ENCODE measurements at places on chromosomes 12 and 14.

- DNase-seq: no peak
Measured at GRCh38 chr14:55813630-55814029, 233.6 kb downstream of the KTN1 start.

GRCh38 chr12:68638171-68638570 lies 27.5 kb downstream of the RAP1B start:
- no peak for DNase-seq

- DNase-seq: no peak
Measured at GRCh38 chr14:44873536-44873935, 88.2 kb downstream of the KLHL28 start.

GRCh38 chr14:99158150-99158549 lies 113.8 kb downstream of the BCL11B start:
- DNase-seq: no peak

- no peak for DNase-seq
Measured at GRCh38 chr14:76924371-76925096, 98.3 kb downstream of the LRRC74A start.

- no peak for DNase-seq
Measured at GRCh38 chr14:79581912-79582576, 629.3 kb downstream of the DIO2 start.

GRCh38 chr12:89401433-89402058 lies 49.2 kb upstream of the DUSP6 start:
- no peak for DNase-seq

- DNase-seq: no peak
Measured at GRCh38 chr12:26298785-26299621, 103.6 kb downstream of the SSPN start.

DNA sequence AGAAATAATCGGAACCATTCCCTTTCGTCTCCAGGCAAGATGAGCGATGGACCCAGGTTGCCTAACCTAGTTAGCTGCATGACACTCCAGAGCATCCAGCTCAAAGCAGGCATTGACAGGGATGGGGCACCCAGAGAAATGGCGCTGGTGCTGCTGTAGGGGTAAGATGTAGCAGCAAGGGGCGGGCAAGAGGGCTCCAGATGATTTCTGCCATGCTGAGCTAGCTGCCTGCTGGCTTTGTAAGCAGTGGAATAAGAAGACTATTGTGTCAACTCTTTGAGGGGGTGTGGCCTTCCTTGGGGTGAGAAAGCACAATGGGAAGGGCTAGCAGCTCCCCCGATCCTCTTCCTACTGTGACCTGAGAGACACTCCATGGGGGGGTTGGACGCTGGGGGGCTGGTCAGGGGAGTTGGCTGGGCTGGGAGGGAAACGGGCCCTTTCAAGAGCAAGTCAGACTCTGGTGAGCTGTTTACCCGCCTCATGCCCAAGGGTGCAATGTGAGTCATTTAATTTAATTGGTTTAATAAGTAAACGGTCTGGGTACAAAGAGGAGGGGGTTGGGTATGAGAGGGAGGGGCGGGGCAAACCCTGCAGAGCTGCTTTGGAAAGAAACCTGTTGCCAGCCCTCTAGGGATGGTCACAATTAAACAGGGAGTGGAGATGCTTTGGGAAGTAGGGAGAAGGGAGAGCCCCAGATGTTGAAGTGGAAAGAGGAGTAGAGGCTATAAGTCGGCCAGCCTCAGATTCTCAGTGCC lies 50.5 kb downstream of the B4GALNT3 start:
- DNase-seq: no peak

DNA sequence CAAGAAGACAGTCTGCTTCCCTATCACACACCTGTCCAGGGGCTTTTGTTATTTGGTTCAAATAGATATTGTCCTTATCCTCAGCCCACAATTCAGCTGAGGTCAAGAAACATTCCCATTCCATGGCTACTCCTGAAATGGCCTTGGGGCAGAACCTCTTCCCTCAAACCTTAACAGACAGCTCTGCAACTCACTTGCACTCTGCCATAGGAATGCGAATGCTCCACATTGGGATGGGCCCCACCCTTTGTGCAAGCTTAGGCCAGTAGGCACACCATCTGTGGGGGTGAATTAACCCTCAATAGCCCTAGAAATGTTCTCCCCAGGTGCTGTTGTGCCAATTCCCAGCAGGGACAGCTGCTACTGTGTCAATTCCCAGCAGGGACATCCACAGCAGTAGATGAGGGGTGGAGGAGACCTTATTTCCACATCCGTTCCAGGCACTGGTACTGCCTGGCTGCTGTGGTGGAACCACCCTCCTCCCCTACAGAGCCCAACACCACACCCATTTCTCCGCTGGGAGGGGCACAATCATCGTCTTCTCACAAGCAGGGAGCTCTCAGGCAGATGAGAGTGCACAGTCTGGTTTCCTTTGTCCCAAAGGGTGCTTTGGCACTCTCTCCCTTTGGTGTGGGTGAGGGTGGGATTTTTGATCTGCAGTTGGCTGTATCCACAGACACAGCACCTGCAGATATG lies 42.3 kb upstream of the GLIPR1 start:
- no peak for DNase-seq

DNA sequence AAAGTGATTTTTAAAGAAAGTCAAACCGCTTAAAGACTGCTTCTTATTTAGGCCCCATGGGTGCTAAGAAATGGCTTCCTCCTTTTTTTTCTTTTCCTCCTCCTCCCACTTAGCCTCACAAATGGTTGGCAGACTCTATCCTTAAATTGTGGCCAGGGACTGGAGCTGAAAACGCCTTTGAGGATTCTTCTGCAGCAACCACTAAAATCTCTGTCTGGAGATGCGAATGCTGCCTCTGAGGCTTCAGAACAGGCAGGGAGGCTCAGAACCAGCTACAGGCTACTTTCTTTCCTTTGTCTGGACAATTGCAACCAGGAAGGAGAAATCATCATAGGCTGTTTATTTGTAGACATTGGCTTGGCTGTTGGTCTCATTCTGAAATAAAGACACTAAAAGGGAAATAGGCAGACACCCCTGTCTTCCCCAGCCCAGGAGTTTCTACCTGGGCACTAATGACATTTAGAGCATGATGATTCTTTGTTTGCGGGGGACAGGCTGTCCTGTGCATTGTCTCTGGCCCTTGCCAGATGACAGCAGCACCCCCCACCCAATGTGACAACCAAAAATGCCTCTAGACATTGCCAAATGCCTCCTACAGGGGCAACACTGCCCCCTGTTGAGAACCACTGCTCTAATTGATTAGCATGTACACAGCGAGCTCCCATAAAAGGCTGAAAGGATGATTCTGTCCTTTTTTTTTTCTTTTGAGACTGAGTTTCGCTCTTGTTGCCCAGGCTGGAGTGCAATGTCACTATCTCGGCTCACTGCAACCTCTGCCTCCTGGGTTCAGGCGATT lies 50.3 kb downstream of the MAP1LC3B2 start:
- no peak for DNase-seq

DNA sequence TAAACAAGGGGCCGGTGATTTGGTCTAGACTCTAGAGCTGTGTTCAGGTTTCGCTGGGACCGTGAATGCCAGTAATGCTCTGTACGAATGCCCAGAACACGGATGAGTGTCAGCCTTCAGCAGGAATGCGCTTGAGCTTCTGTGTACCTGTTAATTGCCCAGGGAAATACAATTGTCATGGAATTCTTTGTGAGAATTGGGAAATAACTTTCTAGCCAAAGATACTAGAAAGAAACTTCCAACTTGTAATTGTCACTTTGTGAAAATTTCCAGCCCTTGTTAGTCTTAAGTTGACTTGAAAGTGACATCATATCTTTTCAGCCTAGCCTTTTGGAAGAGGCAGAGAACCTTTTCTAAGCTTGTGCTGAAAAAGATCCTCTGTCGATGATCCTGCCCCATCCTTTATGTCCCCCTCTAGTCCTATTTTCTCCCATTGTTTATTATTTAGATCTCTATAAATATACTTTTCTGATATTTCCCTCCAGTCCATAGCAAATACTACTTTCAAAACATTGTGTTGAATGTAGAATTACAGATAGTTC lies 2.7 kb downstream of the CHST11 start:
- no peak for DNase-seq

DNA sequence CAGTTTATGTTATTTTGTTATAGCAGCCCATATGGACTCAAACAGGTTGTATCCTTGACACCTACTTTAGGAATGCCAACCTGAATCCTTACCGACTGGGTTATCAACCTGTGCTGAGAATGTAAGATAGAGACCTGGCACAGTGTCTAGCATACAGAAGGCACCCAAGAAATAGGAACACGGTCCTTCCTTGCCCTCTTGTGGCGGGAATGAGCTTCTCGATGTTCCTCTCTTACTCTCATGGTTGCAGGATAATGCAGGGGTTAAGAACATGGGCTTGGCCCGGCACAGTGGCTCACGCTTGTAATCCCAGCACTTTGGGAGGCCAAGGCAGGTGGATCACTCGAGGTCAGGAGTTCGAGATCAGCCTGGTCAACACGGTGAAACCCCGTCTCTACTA lies 6.5 kb downstream of the C12orf43 start:
- no peak for DNase-seq

DNA sequence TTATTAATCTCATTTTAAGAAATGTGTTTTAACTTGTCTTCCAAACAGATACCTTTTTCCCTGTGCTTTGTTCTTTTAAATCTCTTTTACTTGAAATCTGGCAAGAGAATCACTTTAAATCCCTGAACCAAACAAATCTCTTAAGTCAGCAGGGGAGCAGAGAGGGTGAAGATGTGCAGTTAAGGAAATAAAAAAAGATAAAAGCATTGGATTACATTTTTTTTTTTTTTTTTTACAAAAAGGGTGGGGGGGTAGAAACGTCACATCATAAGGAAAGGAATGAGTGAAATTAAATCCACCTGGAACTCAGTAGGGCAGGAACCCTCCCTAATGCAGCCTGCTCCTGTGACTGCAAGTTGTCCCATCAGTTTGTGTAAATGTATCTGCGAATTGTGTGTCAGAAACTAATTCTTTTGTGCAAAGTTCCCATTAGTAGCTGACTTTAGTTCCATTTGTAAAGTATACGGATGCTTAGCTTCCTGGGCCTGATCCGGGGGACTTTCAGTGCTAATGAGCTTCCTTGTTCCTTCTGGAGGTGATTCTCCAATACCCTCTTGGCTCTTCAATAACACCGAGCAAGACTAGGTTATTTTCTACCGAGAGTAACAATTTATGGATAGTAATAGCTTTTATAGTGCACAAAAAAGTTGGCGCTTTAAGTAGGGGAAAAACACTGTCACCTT lies 1.5 kb downstream of the TTC6 start:
- DNase-seq: no peak

DNA sequence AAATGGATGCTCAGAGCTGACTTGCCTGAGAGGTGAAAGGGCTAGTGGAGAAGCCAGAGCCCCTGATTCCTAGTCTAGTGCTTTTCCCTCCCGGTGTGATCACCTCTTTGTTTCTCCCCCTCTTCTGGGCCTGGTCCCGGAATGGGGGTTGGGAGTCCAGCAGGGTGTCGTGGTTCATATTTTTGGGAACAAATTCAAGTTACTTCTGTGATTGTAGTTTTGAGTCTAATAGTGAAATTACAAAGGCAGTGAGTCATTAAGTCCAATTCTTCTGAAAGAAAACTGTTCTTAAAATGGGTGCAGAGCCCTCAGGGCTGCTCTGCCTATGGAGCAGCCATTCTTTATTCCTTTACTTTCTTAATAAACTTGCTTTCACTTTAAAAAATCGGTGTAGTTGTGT lies 7.6 kb downstream of the SUSD6 start:
- DNase-seq: no peak

DNA sequence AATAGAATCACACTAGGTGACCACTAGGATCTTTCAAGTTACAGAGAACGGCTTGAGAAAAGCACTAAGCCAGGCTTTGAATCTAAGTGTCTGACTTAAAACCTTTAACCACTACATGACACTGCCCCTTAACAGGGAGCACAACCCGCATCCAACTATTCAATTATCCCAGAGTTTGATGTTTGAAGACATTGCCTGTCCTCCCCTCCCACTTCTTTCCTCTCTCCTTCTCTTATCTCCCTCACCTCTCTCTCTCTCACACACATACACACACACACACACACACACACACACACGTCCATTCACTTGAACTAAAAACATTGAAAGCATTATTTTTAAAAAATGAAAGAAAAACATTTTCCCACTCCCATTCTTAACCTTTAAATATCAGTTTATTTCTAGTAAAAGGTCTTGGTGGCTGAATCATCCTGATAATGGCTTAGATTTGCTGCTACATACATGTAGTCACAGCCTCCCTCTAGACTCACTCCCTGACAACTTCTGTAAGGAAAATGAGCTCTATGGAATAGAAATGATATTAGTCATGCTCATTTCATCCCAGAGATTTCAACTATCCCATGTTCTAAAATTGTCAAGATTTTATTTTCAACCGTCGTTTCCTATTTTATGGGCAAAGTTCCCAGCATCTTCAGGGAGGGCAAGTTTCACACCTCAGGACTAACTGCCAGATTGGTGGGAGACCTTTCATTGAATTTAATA lies 53.5 kb upstream of the RAP1B start:
- DNase-seq: no peak

GRCh38 chr12:92275443-92276154 lies 130.0 kb upstream of the BTG1 start:
- DNase-seq: no peak

GRCh38 chr12:56411781-56412639 lies 37.2 kb downstream of the TIMELESS start:
- no peak for DNase-seq

DNA sequence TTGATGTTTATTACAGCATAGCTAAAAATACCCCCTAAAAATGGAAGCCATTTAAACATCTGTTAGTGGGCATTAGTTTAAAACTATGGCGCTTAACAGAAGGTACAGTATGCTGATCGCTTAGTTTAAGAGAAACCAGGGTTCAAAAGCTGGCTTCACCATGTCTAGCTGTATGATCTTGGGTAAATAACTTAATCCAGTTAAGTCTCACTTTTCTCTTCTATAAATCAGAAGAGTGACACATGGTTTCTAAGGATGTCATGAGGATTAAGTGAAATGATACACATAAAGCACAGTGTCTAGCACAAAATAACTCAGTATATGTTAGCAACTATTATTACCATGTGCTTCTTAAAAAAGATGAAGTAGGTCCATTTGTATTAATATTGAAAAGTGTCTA lies 38.7 kb downstream of the STK38L start:
- no peak for DNase-seq

DNA sequence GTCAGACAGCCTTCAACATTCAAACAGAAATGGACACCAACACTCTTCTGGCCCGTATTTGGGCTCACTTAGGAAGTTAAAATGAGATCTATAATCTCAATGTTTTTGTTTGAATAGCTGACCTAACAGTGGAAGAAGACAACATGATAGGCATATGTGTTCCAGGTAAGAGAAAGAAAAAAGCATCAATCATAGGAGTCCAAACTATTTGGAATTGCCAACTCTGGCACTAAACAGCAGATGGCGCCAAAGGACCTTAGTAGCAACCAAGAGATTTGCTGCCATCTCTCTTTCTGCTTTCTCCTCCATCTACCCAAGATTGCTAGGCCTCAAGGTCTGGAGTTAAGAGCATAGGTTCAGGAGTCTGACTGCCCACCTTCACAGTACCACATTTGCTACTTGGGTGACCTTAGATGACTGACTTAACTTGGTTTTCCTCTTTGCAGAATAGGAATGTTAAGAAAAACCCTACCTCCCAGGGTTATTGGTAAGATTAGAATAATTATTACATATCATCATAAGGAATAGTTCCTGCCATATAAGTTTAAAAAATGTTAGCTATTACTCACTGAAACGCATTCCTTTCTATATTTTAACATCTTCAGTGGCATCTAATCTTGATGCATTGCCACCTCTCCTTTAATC lies 30.2 kb downstream of the PEX5 start:
- DNase-seq: no peak
